ENCODE measurements at places on chromosomes 4 and X.

- DNase-seq = no peak
Observed at GRCh38 chr4:138666366-138666765, 349.2 kb upstream of the NOCT start.

GRCh38 chr4:15550491-15550890 lies 80.8 kb downstream of the CC2D2A start:
- no peak for DNase-seq

GRCh38 chr4:2288051-2288541 lies 26.2 kb upstream of the MXD4 start:
- DNase-seq = no peak

- DNase-seq = no peak
Observed at GRCh38 chr4:23577398-23577797, 312.4 kb downstream of the PPARGC1A start.

GRCh38 chrX:37829721-37830120 lies 17.6 kb downstream of the DYNLT3 start:
- DNase-seq = no peak

- no peak for DNase-seq
Observed at GRCh38 chrX:71475785-71476540, 56.9 kb upstream of the OGT start.
